Putamen (tissue), 1 donor: ENCODE measurements at places on chromosomes 2 and 18.

- no peak for DNase-seq
Measured at GRCh38 chr2:109166811-109167210, 37.8 kb downstream of the SH3RF3 start.

- DNase-seq: no peak
Measured at GRCh38 chr2:213166109-213166508, 14.7 kb upstream of the IKZF2 start.

GRCh38 chr2:239391286-239392071 lies 9.3 kb downstream of the HDAC4 start:
- no peak for DNase-seq

- DNase-seq: no peak
Measured at GRCh38 chr2:42124011-42124785, 45.0 kb upstream of the EML4 start.

DNA sequence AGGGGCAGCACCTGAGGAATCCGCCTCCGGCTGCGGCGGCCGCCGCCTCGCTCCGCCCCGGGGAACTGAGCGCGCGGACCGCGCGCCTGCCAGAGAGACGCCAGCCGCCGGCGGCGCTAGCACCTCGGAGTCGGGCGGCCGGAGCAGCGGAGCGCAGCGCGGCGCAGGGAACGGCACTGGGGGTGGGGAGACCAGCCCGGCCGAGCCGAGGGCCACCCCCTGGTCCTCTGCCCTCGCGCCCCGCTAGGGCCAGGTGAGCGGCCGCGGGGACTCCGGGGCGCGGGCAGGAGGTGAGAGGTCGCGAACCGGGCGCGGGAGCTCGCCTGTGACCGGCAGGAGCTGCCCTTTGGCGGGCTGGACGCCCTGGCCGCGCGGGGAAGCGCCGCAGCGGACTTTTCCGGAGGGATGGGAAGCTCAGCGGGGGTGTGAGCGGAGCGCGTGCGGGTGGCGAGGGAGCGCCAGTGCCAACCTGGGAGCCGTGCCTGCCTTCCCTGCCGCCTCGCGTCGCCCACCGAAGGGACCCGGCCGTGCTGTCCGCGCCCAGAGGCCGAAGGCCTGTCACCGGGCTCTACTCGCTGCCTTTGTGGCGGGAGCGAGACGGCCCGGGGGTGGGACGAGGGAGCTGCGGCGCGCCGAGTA lies at the start of gene GREB1L:
Gene GREB1L (plus strand): TSS at position 92 of the 639 bp plus-strand sequence. CDS start 141,287 bp downstream, outside the sequence.
- peak; percentile 60 for DNase-seq

GRCh38 chr2:54284826-54285225 lies 28.8 kb upstream of the TSPYL6 start:
- no peak for DNase-seq

DNA sequence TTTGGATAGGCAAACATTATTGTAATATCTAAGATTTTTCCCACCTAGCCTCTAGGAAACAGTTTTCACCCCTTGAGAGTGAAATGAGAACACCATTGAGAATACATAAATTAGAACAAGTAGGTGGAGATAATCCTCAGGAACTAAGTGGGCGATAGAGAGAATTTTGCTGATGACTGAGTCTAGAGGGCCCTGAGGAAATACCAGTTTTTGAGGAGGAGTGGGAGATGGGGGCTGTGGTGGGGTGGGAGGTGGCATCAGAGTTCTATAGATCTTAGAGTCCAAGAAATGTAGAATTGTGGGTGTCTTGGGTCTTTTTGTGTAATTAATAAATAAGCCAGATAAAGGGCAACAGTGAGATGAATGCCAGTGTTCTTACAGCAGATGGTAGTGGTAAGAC lies 11.8 kb downstream of the NCAPH start:
- peak; percentile 27 for DNase-seq

GRCh38 chr2:177264693-177265587 lies at the start of gene NFE2L2:
NFE2L2 (minus strand) TSS chr2:177264727; CDS start chr2:177264576, 151 bp downstream.
- DNase-seq: peak; percentile 94

GRCh38 chr2:217749008-217749407 lies 253.8 kb downstream of the TNS1 start:
- no peak for DNase-seq

- DNase-seq: no peak
Measured at GRCh38 chr2:232418056-232418455, 11.4 kb downstream of the ALPG start.
